ENCODE measurements at places on chromosomes 3 and 15.

GRCh38 chr15:93093765-93094164 lies 4.8 kb upstream of the RGMA start:
- DNase-seq = no peak

DNA sequence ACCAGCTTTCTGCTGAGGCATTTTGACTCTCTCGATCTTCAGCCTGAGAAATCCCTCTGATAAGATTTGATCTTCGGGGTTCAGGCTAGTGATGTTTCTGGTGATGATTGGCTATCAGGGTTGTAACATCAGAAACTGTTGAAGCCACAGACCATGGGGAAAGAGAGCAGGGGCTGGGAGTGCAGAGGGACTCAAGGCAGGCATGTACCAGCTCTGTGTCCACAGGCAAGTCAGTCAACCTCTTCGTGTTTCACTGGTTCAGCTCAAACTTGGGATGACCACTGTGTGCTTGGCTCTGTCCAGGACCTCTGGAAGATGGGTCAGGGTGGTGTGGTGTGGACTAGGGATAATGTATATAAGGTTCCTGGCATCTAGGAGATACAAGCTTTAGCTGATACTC lies 116.5 kb downstream of the EEFSEC start:
- DNase-seq = no peak

DNA sequence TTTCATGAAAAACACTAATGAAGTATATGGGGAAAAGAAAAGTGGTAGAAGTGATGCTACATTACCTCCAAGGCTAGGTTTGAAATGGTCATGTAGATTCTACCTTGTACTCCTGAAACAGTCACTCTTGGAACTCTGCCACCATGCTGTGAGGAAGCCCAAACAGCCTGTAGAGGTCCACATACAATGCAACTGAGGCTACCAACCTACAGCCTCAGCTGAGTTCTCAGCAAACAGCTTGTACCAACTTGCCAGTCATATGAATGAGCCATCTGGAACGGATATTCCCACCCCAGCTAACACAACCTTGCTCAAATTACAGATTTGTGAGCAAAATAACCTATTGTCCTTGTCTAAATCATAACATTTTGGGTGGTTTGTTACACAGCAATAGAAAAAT lies 193.5 kb downstream of the ULK4 start:
- no peak for DNase-seq

DNA sequence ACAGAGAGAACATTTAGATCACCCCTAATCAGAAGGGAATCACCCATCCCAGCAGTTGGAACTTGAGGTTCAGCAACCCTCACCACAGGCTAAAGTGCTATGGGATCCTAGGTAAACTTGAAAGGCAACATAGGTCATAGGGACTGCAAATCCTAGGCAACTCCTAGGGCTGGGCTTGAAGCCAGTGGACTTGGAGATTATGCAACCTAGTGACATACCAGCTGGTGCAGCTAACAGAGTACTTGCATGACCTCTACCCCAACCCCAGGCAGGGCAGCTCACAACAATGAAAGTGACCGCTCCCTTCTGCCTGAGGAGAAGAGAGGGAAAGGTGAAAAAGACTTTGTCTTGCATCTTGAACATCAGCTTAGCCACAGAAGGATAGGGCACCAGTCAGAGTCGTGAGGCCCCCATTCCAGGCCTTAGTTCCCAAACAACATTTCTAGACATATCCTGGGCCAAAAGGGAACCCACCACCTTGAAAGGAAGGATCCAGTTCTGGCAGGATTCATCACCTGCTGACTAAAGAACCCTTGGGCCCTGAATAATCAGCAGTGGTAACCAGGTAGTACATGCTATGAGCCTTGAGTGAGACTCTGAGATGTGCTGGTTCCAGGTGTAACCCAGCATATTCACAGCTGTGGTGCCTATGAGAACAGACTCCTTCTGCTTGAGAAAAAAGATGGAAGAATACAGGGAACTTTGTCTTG lies 37.6 kb upstream of the FBN1 start:
- no peak for DNase-seq

DNA sequence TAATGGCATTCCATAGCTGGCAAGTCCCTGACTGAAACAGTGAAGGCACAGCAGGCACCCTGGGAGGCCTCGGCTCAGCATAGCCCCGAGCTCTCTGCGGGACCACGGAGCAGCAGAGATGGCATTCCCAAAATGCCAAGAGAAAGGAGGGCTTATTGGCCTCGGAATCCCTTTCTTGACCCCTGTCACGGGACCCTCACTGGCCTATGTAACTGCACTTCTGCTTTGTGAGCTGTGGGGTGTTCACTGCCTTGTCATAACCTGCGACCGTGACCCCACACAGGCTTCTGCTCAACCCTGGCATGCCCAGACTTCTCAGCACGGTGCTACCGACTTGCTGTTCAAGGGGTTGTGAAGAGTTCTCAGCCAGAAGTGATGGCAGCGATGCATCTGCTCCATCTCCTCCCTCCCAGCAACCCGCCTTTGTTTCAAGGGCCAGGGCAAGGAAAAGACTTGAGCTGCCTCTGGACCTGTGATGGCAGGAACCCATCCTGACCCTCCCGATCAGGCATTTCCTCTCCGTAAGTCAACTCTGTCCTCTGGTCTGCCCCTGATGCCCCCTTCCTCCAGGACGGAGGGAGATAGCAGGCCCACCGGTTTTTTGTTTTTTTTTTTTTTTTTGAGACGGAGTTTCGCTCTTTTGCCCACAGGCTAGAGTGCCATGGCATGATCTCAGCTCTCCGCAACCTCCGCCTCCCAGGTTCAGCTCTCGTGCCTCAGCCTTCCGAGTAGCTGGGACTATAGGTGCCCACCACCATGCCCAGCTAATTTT lies 30.5 kb downstream of the EHD4 start:
- no peak for DNase-seq
